COR-L47 (cell line): ENCODE measurements at places on chromosomes 6 and 20.

GRCh38 chr6:129340983-129341382, 369.0 kb downstream of the ARHGAP18 start:
- no peak for DNase-seq

DNA sequence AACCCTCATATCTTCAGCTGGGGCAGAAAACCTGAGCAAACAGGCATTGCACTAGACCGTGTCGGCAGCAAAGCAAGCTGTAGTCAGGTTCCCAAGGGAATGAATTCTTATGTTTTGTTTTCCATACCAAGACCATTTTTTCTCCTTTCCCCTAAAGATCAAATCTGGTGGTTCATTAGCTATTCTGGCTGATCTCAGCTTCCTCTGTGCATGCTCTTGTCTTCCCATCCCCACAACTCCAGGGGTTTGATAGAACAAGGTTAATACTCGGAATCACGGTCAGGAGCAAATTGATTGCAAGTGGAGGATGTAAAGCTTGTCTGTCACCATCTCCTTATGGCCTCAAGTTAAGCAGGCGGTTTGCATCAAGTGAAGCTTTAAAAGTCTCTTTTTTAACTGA, 778.8 kb downstream of the KIF16B start:
- no peak for DNase-seq

DNA sequence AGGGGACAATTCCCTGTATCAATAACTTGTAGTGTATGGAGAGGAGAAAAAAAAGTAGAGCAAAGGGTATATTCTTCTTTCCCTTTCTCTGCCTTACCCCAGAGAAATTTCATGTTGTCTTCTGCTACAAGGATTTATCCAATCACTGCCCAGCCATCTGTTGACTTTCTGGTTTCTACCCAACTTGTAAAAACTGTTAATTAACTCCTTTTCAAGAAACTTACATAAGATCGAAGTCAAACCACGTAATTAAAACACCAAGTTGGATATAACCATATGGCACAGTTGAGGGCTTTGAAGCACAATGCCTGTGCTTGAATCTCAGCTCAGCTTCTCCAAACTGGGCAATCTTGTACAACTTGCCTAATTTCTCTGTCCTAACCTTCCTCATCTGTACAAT, 99.5 kb downstream of the MAN1A1 start:
- no peak for DNase-seq

DNA sequence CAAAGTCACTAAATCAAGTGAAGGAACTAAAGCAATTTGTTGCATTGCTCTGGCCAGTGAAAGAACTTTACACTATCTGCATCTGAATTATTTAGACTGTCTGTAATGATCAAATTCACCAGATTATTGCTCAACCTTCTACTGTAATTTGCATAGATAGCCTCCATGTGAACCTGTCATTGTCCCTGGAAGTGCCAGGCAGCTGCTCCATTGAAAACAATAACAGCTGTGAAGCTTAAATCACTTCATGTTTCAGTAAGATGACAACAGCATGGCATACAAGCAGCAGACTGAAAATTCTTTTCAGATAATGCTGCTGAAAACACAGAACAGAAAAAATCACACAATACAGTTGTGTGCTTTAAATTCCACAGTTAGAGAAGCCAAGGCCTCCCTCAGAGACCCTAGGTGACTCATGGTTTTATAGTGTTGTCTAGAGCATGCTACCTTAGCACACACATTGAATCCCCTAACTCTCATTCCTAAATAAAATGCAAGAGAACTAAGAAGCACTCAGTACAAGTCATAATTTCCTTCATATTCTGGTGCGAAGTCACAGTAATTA, 248.9 kb downstream of the TPBG start:
- DNase-seq, result peak; percentile 10

DNA sequence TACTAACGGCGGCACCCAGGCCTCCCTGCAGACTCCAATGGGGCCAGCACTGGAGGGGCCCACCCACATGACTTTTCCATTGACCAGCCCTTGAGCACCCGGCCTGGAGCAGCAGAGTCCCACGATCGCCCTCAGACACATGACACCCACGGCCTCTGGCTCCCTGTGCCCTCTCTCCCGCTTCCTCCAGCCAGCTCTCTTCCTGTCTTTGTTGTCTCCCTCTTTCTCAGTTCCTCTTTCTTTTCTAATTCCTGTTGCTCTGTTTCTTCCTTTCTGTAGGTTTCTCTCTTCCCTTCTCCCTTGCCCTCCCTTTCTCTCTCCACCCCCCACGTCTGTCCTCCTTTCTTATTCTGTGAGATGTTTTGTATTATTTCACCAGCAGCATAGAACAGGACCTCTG, 26.1 kb upstream of the FANCE start:
- no peak for DNase-seq

GRCh38 chr6:170347975-170348374, 41.4 kb downstream of the FAM120B start:
- DNase-seq, result no peak

GRCh38 chr20:17854307-17854903, 114.2 kb downstream of the SNX5 start:
- no peak for DNase-seq

DNA sequence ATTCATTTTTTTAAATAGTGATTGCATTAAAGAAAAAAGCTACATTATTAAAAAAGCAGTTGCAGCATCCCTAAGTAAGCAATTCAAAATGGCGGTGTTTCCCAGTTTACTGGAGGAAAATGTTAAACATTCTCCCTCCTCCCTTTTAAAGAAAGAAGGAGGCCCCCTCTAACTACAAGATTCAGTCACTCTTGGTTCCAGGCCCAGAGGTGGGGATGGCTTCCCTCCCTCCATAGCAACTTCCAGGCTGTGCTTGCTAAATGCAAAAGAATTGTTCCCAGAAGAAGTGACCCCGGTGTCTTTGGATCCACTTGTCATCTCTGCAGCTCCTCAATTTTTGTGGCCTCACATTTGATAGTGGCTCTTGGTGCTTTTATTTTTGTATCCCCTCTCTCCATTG, 165.9 kb downstream of the SOBP start:
- no peak for DNase-seq

DNA sequence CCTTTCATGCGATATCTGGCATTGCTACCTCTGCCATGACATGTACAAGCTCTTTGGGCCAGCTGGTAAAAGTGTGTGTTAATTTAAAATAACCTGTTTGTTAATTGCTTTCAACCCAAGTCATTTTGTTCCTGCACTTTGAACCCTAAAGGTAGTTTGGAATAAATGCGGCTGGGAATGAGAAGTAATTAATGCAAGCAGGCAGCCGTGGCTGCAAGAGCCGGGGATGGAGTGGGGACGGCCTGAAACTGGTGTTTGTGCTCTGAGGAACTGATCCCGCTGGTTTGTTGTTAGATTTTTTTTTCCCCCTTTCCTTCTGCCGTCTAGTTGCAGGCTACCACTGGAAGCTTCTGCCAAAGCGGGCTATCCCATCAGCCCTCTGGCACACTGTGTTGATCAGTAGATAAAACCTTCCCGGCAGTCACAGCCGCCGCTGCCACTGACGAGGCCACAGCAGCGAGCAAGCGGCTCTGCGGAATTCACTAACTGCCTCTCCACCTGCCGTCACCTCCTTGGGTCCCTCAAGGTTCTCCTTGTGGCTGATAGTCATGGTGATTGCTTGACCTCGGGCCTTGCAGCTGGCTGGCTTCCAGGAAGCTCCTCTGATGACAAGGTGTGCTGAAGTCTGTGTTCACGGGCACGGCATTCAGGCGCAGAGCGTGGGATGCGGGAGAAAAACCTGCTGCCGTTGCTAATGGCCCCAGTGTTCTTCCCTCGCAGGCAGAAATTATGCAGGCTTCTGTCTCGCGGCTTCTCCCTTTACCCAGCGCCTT, 315.9 kb downstream of the TFAP2A start:
- no peak for DNase-seq

DNA sequence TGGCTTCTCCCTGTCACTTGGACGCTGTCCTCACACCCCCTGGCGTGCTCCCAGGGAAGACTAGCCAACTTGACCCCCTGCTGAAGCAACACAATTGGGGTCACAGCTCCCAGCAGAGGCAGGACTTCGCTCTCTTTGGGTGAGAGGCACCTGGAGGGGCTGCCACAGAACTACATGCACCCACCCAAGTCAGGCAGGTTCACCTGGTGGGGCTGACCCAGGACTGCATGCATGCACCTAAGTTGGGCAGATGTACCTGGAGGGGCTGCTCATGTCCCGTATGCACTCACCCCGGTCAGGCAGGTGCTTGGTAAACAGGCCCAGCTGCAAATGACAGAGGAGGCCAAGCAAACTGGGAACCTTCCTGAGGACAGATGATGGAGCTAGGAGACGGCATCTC, 154.3 kb upstream of the RPS6KA2 start:
- DNase-seq, result no peak

DNA sequence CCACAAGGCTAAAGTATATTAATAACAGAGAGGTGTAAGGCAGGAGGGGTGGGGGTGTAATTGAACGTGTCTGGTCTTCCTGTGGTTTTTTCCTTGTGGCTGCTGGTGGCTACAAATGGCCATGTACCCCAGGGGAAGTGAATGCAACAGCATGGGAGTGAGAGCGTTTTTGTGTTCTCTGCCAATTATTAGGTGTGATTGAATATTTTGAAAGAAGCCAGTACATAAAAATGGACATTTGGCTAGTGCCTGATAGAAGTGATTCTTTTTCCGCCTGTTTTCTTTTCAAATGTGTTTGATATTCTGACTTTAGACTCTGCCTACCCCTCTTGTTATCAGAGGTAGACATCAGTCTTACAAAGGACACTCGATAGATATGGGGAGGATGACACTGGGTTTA, 141.3 kb downstream of the PRL start:
- DNase-seq, result no peak

DNA sequence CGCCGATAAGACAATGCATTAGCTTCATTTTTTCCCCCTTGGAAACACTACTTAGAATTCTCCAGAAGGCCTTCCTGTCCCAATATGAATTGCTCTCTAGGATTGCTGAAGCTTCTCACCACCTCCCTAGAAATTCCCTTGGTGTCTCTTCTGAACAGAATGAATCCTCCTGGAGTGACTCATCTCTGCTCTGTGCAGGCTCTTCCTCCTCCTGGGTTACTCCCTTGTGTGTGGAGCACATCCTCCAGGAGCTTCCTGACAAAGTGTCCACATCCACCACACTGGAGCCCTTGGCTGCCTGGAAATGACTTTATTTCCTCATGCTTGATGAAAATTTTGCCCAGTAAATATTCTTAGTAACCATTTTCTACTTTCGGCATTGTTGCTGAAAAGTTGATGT, 54.4 kb downstream of the DTNBP1 start:
- DNase-seq, result no peak

GRCh38 chr20:30611239-30611984, 646.1 kb upstream of the DEFB115 start:
- DNase-seq, result no peak

DNA sequence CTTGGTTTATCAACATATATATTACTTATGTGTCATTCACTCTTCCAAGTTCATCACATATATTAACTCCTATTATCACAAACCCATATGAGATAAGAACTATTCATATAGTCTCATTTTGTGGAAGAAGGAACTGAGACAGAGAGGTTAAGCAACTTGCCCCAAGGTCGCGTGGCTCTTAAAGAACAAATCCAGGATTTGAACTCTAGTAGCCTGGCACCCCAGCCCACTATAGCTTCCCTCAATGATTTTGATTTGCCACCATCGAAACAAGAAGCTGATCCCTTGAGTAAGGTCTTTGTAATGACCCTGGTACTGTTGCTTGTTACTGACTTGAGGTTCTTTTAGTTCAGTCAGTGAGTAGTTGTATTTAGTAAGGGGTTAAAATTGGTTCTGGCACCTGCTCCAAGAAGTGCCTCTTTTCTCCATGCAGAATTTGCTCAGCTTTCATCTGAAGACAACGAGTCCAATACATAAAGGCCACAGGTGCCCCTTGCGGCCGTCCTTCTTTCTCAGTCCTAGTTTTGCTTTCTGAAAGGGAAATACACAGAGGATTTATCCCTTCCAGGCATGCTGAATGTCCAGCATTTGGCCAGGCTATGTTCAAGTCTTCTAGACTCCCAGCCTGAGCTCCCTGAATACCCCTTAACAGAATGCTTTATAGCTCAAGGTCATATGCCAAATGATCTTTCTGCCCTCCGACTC, 253.0 kb downstream of the TBC1D7 start:
- no peak for DNase-seq

- DNase-seq, result no peak
These were observed 77.8 kb downstream of the STMND1 start for GRCh38 chr6:17179530-17180073.

GRCh38 chr6:95636552-95637431, 59.5 kb downstream of the MANEA start:
- no peak for DNase-seq

DNA sequence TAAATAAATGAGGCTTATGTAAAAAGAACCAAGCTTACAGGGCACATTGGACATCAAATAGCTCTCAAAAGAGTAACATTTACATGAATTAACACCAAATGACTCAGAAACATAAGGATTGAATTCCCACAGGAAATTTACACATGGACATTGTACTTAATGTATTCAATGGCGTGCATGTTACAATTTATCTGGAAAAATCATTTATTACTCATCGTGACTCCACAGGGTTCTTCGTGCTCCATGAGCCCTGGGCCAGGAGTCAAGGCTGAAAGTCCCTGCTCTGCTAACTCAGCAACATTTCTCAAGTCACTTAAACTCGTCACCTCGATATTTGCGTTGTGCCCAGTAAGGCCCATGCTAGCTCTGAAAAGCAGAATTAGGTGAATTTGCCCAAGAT, 158.5 kb downstream of the PHACTR1 start:
- DNase-seq, result no peak

GRCh38 chr6:11950109-11950508, 62.0 kb upstream of the HIVEP1 start:
- DNase-seq, result no peak

DNA sequence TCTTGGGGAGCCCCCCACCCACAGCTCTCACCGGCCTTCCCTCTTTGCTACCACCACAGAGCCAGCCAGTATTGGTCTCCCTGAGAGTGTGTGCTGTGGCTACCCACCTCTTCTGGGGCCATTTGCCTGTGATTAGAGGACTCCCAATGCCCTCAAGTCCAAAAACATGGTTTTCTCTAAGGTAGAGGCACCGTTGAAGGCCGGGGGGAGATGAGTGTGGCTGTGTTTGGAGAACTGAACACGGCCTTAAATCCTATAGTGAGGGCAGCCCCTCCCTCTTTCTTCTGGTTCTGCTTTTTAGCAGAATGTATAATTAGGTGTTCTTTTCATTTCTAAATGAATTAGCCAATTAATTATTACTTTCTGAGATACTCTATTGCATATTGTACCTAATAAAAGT, 2.5 kb downstream of the CCR6 start:
- DNase-seq, result no peak

DNA sequence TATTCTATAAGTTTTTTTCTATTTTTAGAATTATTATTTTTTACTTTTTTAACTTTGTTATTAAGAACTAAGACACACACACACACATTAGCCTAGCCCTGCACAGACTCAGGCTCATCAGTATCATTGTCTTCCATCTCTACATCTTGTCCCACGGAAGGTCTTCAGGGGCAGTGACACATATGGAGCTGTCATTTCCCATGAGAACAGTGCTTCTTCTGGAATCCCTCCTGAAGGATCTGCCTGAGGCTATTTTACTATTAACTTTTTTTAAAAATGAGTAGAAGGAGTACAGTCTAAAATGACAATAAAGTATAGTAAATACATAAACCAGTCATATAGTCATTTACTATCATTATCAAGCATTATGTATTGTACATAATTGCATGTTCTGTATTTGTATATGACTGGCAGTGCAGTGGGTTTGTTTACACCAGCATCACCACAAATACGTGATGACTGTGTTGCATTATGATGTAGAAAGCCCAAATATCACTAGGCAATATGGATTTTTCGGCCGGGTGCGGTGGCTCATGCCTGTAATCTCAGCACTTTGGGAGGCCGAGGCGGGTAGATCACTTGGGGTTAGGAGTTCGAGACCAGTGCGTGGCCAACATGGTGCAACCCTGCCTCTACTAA, 57.9 kb downstream of the HIVEP1 start:
- DNase-seq, result peak; percentile 17

- no peak for DNase-seq
These were observed 39.0 kb downstream of the MTRES1 start for GRCh38 chr6:107066697-107067659.
